ENCODE measurements at places on chromosomes 5 and 9.

- no peak for DNase-seq
Measured at GRCh38 chr5:93302711-93303110, 278.3 kb downstream of the NR2F1-AS1 start.

- DNase-seq, result no peak
Measured at GRCh38 chr9:87878989-87879511, 3.6 kb upstream of the SPATA31E1 start.

- DNase-seq, result no peak
Measured at GRCh38 chr5:172282272-172283019, 1.1 kb downstream of the UBTD2 start.

DNA sequence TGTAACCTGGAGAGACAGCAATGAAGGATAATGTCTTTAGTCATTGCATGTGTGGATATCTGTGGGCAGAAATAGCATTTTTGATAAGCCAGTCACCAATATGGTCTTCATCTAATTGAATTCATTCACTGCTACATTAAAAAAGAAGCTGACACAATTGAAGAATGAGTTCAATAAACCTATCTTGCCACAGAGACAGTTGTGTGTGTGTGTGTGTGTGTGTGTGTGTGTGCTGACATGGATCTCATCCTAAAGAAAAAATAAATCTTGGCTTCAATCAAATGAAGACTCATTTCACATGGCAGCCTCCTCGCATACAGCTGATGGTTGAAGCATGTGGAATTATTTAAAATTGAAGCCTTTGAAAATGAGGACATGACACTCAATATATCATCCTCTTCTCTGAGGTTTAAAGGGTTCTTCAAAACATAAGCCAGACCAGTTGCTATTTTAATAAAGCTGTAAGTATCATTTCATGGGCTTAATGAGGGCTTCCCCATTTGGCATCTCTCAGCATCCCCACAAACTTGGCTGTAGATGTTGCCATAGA is 118.5 kb upstream of the PTPN3 start:
- DNase-seq, result no peak

DNA sequence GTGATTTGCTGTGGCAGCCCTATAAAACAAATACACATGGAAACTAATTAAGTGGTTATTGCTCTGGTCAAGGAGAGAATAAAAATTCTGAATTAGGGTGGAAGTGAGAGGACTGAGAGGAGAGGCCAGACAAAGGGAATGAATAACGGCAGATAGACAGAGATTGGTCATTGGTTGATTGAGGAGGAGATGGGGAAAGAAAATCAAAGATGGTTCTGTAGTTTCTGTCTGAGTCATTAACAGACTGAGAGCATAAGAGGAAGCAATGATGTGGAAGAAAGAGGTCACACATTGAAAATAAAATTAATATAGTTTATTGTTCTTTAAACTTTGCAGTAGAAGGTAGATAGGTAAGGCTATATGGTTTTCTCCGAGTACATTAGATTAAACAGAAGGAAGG is 469.8 kb downstream of the ACTL7B start:
- DNase-seq, result no peak

- DNase-seq, result no peak
Measured at GRCh38 chr5:160375166-160375565, 4.7 kb upstream of the C1QTNF2 start.

DNA sequence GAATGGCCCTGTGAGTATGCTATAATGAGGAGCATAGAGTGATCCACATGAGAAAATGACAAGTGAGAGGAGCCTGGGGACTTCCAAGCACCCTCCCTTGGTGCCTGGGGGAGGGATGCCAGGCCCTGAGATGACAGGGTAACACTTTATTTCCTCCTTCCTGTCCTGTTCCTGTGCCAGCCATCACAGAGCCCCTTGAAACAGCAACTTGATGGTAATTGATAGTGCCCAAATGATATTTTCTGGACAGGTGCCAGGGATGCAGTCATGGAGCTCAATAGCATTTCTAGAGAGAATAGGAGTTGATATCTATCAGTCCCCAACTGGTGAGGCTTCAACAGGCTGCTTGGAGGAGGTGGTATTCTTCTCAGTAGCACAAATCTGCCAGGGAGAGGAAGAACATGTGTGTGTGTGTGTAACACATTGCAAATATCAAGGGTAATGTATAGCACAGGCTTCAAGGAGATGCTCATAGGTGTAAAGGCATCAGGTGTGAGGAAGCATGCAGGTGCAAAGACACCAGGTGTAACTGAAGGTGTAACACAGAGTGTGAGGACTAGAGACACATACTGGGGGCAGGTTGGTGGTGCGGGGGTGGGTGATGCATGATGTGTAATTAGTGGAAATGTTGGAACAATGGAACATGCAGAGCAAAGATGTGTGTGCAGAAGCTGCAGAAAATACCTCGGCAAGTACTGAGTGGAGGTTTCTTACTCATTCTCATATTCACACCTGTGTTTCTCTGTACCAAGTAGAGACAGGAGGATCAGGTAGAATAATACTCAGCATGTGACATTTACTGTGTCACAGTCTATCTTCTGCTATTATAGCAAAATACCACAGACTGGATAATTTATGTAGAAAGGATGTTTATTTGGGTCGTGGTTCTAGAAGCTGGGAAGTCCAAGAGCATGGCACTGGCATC is 18.1 kb upstream of the WWC1 start:
- DNase-seq, result no peak

- DNase-seq, result no peak
Measured at GRCh38 chr5:111584651-111585050, 72.3 kb upstream of the STARD4 start.

DNA sequence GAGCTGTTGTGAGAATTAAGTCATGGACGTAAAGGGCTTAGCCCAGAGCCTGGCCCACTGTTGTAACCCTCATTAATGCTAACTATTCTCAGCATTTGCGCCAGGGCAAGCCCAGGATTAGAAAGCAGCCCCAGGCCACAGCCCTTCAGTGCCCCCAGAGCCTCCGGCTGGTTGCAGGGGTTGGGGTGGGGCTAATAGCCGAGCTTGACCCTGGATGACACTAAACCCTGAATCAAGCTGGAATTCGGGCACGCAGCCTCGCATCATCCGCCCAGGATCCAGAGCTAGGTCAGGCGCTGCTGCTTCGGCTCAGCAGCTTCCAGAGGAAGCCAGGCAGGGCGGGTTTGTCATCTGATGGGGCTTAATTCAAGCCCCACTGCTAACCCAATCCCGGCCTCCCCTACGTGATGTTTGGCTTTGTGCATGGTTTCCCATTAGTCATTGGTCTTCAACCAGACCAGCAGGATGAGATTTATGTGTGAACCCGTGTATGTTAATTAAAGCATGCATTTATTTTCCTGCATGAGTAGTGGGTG is 1.2 kb upstream of the MEGF9 start:
- DNase-seq, result no peak

- peak; percentile 54 for DNase-seq
Measured at GRCh38 chr9:127805620-127806019, 2.9 kb downstream of the FPGS start.

DNA sequence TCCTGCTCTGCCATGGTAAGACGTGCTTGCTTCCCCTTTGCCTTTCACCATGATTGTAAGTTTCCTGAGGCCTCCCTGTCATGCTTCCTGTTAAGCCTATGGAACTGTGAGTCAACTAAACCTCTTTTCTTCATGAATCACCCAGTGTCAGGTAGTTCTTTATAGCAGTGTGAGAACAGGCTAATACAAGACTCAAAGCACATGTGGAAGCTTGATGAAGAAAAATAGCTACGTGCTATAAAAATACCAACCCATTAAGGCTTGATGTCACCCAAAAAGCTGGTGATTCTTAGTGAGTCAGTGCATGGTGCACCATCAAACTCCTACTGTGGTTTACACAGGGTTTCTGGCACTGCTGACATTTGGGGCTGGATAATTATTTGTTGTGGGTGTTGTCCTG is 332.2 kb downstream of the TMEM167A start:
- DNase-seq, result no peak

DNA sequence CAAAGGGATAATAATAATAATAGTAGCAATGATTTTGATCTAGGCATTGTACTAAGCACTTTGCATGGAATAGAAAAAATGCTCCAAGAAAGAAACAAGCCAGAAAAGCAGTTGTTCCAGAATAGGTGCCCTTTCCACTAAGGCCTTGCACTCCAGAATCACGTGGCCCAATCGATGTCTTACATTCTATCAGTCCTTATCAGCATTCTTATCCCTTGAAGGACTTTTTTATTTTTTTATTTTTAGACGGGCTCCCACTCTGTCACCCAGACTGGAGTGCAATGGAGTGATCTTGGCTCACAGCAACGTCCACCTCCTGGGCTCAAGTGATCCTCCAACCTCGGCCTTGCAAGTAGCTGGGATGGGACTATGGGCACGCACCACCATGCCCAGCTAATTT is 36.5 kb downstream of the PDZD2 start:
- DNase-seq, result no peak

- DNase-seq, result no peak
Measured at GRCh38 chr5:78958672-78959445, 26.3 kb downstream of the ARSB start.

DNA sequence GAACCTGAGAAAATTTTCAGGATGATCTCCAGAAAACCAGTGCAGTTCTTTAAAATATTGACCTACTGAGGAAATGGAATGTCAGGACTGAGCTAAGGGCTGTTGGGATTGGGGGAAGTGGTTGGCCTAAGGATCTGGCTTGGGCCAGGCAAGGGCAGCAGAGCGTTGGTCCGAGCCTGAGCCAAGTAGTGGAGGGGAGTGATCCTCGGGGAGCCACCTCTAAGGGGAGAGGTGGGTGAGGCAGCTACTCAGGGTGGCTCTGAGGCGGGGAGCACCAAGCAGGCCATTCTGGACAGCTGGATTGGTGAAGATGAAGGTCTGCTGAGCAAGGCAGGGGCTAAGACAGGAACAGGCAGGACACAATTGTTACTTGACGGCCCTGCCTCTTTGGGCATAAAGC is 11.5 kb downstream of the CAMK4 start:
- no peak for DNase-seq

DNA sequence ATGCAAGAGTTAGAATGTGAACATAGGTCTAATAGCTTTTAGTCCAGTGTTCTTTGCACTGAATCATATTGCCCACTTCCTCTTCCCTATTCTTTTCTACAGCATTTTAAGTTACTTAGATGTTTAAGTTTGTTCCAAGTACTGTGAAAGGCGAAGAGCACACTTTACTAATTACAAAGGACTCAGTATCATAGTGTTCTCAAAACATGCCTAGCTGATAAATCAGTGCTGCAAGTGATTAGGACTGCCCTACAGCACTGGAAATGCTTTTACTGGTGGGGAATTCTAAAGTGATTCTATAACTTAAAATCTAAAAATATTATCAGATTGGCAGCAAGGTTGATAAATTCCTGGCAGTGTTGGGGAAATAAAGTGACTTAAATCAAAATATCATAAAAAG is 177.9 kb upstream of the KCNN2 start:
- DNase-seq, result no peak

DNA sequence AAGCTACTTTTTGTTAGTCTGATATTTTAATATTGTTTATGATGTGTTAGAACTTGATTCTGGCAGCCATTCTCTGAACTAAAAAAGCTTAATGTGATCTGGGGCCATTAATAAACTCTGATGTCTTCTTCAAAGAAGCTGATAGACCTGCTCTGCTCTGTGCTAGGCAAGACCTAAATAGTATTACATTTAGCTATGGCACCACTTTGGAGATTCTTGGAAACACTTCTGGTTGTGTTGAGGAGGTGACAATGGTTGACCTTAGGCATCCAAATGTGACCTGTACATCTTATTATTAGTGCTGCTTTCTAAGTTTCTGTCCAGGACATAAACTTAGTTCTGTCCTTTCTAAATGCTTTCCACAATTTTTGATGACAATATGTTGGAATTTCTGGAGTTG is 21.7 kb upstream of the SCGB3A2 start:
- DNase-seq, result no peak

DNA sequence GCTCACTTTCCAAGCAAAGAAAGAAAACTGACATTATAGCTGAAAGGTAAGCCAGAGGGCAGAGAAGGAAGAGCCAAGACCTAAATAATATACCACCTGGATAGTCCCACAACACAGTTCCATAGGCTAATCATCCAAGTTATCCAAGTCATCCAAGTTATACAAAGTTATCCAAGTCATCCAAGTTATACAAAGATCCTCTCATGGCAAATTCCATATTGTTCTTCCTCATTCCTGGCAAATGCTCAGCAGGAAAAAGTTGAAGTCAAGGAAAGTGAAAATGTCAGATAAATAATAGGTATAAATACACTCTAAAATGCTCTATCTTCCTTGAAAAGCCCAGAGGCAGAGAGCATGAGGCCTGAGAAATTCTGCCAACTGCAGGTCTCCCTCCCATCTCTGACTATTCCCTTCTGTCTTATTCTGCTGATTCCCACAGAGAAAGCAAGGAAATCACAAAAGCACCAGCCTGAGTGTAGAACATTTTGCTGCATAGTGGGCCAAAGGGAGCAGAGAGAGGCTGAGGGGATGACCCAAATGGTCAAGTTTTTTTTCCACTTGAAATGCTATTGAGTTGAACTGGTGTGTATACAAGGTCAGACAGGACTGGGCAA is 12.5 kb downstream of the MCTP1 start:
- no peak for DNase-seq

GRCh38 chr9:132946211-132946610 is 1.8 kb upstream of the TSC1 start:
- no peak for DNase-seq

GRCh38 chr9:91154686-91155085 is 207.0 kb downstream of the AUH start:
- no peak for DNase-seq

DNA sequence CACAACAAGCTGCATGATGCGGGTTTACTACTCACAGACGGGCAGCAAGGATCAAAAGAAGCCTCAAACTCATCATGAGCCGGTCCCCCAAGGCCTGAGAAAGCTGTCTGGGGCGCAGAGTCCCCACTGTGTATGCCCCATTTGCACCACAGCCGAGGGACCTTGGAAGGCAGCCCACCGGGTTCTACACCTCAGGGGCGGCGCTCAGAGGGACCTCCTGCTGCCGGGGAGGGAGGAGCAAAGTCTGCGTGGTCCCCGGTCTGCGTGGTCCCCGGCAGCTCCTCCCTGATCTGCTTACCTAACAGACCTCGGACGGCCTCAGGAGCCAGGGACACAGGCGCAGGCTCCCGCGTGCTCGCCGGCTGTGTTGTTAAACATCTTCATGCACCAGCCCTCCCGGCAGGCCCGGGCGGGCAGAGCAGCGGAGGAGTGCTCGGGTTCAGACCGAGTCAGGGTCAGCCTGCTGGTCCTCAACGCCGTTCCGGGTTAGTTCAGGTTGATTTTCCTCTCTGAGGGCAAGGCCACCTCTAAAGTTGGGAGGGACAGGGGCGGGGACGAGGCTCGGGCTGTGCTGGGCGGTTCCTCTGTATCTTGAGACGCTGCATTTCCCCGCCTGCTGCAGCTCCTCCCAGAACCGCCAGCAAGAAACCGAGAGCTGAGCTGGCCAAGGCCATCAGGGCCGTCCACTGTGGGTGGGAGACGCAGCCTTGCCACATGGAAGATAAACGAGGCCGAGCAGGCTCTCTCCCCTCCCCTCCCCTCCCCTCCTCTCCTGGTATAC is 74.6 kb downstream of the MRPL36 start:
- DNase-seq, result peak; percentile 17

DNA sequence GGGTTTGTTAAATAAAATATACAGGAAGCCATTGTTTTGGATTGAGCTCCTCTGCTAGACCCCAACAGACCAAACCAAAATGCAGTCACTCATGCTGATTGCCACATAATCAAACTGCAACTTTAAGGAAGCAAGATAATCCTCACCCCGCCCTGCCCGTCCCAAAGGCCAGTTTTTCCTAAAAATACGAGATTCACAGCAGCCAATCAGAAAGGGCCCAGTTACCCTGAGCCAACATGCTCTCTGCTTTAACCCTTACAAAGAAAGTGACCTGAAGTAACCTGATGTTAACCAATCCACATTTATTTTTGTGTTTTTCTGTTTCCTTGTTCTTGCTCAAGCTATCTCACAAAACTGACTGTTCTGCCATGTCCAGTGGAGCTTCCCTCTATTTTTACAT is 21.5 kb upstream of the RNF20 start:
- DNase-seq, result no peak

- DNase-seq, result no peak
Measured at GRCh38 chr9:114225561-114226212, 70.3 kb downstream of the COL27A1 start.

Measured in stimulated activated CD4-positive, alpha-beta T cell treated with anti-CD3 and anti-CD28 coated beads, Interleukin-2, amount 100 ng/mL, for 24 hours (primary cell).